Stimulated activated CD8-positive, alpha-beta memory T cell treated with anti-CD3 and anti-CD28 coated beads, Interleukin-7, amount 100 ng/mL, for 1 hour (primary cell): ENCODE measurements at places on chromosomes 12 and 14.
A peak's percentile ranks its signal among the peaks of the same experiment; 100 is the strongest.

GRCh38 chr12:27810756-27811155 is 30.7 kb upstream of the MANSC4 start:
- DNase-seq, result no peak

DNA sequence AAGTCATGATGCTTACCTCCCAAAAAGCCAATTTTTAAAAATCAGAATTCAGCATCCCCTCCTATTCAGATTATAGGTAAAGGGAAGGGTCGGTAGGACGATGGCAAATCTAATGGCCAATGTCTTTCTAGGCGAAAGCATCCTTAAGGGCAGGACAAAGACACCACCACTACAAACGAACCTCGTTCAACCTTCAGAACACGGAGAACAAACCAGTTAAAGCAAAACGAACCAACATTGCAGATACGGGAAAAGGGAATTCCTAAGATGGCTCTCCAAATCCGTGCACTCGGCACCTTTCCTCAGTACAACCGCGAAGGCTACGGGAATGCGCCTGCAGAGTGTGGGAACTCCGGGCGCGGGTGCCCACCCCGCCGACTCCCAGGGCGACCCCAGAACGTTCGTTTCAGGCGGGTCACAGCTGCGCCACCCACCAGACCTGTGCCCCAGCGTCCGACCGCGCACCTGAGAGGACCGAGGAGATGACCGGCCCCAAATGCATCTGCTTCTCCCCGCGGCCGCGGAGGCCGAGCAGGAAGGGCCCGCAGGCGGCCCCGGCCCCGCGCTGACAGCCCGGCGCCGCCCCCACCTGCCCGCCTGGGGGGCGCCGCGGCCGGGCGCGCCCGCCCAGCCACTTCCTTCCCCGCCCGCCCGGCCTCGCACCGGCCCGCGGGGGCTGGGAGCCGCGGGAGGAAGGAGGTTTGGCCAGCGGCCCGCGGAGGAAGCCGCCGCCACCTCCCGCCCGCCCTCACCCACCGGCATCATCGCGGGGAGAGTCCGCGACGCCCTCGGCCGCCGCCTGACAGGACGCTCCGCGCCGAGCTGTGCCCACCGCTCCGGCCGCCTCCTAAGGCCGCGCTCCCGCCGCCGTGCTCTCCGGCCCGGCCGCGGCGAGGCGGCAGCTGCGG is 578 bp downstream of the PPP1R13B start:
- no peak for DNase-seq

DNA sequence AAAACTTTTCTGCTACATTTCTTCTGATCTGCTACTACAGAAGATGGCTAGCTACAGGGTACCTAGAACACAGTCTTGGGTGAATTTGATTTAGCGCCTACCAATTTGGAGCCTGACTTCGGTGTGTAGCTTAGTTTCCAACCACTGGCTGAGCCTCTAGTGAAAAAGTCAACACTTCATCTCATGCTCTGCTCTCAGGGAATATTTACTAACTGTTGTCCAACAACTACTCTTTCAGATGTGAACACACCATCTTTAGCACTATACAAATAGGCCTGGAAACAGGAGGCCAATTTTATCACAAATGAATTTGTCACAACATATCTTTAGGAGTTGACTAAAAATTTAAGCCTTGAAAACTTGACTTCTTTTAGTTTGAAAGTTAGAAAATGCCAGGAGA is 167.9 kb downstream of the NELL2 start:
- no peak for DNase-seq

- DNase-seq, result no peak
Measured at GRCh38 chr12:92551853-92552397, 150.9 kb upstream of the PLEKHG7 start.

DNA sequence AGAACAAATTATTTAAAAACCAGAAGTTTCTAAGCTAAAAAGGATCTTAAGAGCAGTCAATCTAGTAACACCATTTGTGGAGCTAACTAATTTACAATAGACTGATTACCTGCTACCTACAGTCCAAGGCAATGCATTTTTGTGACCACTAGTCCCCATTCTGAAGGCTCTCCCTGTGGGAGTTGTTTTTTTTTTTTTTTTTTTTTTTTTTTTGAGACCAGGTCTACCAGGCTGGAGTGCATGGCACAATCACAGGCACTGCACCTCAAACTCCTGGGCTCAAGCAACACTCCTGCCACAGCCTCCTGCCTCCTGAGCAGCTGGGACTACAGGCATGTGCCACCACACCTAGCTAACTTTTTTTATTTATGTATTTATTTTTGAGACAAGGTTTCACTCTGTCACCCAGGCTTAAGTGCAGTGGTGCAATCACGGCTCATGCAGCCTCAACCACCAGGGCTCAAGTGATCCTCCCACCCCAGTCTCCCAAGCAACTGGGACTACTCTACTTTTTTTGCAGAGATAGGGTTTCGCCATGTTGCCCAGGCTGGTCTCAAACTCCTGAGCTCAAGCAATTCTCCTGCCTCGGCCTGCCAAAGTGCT is 3.9 kb downstream of the GNPTAB start:
- no peak for DNase-seq

GRCh38 chr12:18250313-18250916 is 10.9 kb upstream of the PIK3C2G start:
- no peak for DNase-seq

DNA sequence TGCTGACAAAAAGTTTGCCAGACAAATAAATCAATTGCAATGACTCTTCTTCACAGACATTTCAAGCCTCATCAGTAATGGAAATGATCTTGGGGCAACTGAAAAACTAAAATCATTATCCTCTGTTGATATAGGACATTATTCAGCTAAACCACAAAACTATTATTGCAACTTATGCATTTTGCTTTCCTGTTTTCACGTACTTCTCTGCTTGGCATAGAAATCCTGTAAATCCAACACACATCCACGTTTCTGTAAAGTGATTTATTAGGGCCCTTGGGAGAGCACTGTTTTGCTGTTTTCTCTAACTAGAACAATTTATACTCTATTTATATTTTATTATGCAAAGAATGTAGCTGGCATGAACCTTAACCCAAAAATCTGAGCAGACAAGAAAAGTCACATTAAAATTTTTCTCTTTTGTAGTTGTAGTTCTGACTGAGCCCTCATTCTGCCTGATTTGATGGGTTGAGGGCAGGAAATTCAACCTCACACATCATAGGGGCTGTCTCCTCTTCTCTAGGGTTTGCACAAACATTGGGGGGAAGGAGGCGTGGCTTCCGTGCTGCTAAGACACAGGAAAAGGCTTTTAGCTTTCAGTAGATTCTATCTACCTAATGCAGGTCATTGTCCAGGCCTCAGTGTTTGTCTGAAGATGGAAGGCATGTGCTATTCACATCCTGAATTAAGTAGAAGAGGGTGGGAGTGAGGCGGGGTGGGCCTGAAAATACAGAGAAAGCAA is 11.5 kb upstream of the NUP107 start:
- DNase-seq, result peak; percentile 42

- DNase-seq, result no peak
Measured at GRCh38 chr14:68880581-68881105, 87.8 kb upstream of the ZFP36L1 start.

- DNase-seq, result no peak
Measured at GRCh38 chr12:116636608-116637519, 77.7 kb downstream of the MAP1LC3B2 start.

DNA sequence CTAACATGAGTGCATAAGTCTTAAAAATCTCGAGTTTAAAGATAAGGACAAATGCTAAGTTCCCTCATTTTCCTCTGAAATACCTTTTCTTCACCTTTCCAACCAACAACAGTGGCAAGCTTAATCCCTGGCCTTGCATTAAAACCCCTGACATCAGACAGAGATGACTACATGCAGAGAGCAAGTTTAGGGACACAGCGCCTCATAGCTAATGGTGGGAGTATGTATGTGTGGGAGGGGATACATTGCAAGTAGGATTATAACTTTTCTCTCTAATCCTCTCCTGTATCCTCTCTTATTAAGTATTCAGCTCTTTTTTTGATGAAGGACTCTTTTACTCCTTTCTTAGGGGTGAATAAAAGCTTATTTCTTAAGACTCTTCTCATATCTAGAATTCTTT is 547.1 kb downstream of the CCER1 start:
- DNase-seq, result no peak

GRCh38 chr14:38004610-38004879 is 203.2 kb upstream of the SSTR1 start:
- no peak for DNase-seq

DNA sequence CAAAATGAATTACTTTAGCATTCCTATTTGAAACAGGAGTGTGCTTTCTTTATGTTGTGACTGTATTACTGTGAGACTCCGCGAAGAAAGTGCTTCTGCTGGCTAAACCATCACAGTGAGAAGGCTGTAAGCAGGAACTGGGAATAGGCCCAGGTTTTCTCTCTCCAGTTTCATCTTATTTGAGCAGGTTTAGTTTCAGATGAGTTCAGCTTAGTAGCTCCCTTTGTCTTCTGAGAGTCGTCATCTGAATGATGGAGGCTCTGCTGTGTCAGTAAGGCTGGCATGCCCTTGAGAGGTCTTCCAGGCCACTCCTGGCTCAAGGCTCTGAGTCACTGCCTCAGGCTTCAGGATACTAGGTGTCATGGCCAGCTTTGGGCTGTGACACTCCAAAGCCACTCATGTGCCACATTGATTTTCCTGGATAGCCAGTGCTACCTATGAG is 205.6 kb upstream of the RGS6 start:
- DNase-seq, result no peak

DNA sequence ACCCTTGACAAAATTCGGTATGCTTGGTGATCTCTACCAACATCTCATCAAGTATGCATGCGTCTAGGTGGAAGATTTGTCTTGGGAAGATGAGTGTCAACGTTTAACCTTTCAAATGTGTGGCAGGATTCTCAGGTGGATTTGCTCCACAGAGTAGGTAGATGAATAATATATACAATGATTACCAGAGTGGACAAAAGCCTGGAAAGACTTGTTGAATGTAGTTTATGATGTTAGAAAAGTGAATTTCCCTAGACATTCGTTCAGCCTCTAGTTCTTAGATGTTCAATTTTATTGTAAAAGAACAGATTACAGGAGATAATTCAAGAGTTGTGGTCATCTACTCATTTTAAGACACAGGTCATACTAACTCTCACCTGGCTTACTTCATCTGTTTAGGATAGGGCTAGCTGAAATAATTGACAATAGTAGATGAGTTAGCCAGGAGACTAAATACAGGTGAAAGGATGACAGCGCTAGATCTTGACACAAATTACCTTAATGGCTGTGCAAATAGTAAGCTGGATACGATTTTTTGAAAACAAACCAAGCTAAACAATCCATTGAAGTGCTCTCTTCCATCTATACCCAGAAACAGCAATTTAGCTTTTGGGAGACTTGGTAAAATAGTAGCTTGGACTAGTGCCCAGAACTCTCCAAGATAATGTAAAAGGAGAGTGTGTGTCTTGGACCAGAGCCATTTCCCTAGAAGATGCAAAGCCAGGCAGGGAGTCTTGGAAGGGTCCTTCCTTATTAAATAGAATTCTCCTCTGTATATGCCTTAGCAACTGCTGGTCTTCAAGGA is 168.0 kb downstream of the DACT1 start:
- no peak for DNase-seq

GRCh38 chr12:92929983-92930382 is 888 bp upstream of the EEA1 start:
- no peak for DNase-seq

GRCh38 chr14:102213984-102214658 is 74.4 kb downstream of the WDR20 start:
- no peak for DNase-seq

DNA sequence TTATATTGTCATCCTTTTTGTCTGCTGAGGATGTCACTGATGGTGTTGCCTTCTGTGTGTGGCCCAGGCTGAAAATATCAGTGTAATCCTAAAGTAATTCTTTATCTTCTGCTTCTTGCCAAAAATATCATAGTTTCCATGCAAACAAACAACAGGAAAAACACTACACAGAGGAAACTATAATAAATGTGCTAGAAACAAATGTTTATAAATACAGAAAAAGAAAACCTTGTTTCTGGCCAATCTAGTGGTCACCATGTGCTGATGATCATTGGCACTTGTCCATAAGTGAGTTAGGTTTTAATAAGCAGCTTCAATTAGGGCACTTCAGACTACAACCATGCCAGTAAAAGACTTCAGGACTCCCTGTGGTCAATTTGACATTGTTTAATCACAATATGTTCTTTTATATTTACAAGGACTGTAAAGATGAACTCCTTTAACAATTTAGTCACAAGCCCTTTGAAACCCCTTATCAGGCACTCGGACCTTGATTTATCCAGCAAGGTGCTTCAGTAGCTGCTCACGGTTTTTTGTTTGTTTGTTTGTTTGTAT is 124.8 kb downstream of the TMTC3 start:
- no peak for DNase-seq

- DNase-seq, result no peak
Measured at GRCh38 chr14:22448035-22448904, 140.8 kb downstream of the DAD1 start.

- no peak for DNase-seq
Measured at GRCh38 chr14:93950948-93951634, 23.9 kb downstream of the FAM181A start.

GRCh38 chr14:53710615-53711014 is 246.0 kb downstream of the BMP4 start:
- no peak for DNase-seq

- no peak for DNase-seq
Measured at GRCh38 chr14:65853407-65853955, 441.0 kb downstream of the FUT8 start.

GRCh38 chr12:101690544-101691098 is 6.8 kb upstream of the CHPT1 start:
- no peak for DNase-seq

GRCh38 chr12:44334347-44334746 is 498.5 kb downstream of the TMEM117 start:
- DNase-seq, result no peak

DNA sequence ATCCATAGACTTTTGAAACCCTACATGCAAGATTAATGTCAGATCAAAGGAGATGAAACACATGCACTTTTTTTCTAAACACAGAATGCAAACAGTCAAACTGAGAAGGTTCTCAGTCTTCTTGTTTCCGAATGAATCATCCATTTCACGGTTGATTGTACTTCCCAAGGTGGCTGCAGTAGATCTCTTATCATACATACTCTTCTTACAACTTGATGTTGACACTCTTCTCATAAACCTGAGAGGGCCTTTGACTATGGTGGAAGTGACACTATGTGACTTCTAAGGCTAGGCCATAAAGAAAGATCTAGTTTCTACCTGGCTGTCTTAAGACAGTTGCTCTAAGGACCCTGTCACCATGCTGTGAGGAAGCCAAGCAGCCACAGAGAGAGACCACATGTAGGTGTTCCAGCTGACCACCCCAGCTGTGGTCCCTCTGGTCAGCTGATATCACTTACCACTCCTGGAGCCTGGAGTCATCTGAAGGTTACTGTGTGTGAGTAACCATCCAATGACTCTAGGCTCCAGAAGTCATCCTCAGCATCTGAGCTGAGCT is 67.2 kb upstream of the HMGA2 start:
- DNase-seq, result no peak

DNA sequence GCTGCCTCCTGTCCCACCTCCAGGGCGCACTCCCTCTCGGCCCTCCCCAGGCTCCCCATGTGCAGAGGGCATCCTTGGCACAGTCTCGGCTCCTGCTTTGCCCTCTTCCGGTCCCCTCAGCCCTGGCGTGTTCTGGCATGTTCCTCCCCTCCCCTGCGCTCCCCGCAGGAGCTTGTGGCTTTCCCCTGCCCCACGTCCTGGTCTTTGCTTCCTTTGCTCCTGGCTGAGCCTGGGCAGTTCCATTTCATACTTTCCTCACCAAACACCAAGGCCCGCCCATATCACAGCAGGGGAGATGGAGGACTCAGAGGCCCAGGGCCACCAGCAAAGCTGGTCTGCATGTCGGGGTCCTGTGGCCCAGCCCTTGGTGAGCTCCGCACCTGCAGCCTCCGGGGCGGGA is 56.0 kb downstream of the FBRSL1 start:
- DNase-seq, result no peak
